Activated CD8-positive, alpha-beta memory T cell treated with anti-CD3 and anti-CD28 coated beads for 1 hour (primary cell): ENCODE measurements at places on chromosomes 4 and X.

DNA sequence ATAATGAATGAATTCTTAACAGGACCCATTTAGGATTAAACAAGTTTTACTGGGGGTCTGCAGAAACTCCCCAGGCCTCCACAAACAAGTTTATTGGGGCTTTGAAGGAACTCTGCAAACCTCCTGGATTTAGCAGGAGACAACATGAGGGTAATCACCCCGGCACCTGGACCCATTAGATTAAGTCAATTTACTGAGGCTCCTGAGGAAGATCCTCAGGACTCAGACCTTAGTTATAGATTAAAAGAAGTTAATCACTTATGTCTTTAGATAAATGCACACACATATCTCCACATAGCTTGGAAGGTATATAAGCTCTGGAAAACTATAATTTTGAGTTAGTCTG is 29.4 kb downstream of the XG start:
- DNase-seq = no peak

- no peak for DNase-seq
These were observed 20.9 kb downstream of the HSD17B11 start for GRCh38 chr4:87370068-87370467.

- DNase-seq = no peak
These were observed 59.4 kb upstream of the ADRA2C start for GRCh38 chr4:3706565-3707422.

DNA sequence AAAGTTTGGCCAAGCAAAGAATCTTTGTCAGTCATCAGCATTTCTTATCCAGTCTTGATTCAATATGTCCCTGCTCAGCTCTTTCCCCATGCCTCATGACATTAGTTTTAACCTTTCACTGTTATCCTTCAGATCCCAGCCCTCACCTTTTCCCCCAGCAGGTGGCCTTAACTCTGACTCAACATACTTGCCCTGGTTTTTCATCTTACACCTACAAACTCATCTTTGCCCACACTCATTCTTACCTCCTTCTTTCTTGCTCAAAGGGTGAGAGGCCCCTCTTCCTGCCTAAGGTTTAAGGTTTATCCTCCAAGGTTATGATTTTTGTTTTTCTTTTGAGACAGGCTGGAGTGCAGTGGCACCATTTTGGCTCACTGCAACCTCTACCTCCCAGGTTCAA is 10.6 kb upstream of the ANXA5 start:
- no peak for DNase-seq

DNA sequence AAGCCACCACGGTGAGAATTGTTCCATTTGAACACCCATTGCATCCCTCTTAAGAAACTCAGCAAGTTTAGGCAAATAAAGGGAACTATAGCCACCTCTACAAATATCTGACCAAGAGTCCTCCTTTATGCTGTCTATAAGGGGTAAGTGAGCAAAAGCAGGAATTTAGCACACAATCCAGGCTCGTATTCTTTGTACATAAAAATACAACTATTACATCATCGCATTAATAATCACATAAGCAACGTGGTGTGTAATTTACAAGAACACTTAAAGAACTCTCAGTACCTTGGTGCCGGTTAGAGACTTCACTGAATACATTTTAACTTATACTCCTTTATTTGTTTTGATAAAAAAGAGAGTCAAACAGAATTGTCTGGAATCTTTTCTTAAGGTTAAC is 38.8 kb downstream of the PALLD start:
- DNase-seq = no peak

DNA sequence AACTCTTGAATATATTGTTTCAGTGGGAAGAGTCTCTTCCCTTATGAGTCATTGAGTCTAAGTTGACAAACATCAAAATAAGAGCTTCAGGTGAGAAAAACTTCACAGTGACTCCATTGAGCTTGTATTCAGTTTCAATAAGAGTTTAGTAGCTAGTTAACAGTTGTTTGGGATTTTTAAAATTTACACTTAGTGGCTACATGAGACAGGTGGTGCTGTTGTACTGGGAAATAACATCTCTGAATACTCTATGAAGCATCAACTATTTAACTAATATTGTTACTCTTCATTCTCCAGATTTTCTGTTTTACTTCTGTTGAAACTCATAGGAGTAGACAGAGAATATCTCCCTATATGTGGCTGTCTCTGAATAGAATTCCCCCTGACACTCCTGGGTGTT is 1609.1 kb downstream of the C4orf33 start:
- no peak for DNase-seq
